Activated CD4-positive, alpha-beta T cell treated with anti-CD3 and anti-CD28 coated beads, Interleukin-2, amount 50 U/mL, for 4 hours (primary cell): ENCODE measurements at places on chromosomes 3 and 15.

- DNase-seq = no peak
Observed at GRCh38 chr3:17301271-17301670, 416.5 kb downstream of the PLCL2 start.

DNA sequence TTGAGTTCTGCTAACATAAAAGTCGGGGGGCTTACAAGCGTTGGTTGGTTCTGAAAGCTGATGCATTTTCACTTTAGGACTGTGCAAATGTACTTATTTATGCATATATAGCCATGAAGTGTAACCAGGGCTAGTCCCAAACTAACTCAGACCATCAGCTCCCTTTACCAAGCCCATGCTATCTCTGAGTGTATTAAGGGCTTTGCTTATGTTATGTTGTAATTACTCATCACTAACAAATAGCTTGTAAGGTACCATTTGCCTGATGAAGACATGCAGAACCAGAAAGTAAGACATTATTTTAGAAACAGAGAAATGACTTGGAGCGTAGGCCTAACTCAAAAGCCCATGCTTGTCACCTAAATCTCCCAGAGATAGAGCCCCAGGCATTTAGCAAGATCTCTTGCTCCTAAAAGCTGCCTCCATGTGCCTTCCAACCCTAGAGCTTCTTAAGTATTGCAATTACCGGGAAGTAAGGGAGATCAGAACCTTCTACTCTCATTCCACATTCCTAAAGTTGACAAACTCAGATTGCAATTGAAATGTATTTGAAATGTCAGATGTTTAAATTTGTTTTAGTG lies 362.9 kb upstream of the RBMS3 start:
- DNase-seq = no peak

DNA sequence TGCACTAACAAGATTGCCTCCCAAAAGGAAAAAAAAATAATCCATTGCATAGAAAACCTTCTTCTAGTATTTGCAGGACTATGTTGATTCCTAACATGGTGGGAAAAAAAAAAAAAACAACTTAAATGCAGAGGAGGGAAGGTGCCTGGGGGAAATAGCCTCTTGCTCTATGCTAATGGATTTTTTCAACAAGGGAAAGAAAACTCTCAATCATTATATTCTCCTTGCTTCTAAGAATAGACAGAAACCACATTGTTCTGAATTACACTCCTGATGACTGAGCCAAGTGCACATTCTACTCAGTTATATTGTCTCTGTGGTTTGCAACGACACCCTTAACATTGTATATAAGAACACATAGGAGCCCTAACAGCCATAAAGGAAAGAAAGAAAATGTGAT lies 760.2 kb downstream of the NAALADL2 start:
- no peak for DNase-seq

GRCh38 chr15:72229947-72230196 lies 1.1 kb downstream of the PKM start:
- DNase-seq = no peak

DNA sequence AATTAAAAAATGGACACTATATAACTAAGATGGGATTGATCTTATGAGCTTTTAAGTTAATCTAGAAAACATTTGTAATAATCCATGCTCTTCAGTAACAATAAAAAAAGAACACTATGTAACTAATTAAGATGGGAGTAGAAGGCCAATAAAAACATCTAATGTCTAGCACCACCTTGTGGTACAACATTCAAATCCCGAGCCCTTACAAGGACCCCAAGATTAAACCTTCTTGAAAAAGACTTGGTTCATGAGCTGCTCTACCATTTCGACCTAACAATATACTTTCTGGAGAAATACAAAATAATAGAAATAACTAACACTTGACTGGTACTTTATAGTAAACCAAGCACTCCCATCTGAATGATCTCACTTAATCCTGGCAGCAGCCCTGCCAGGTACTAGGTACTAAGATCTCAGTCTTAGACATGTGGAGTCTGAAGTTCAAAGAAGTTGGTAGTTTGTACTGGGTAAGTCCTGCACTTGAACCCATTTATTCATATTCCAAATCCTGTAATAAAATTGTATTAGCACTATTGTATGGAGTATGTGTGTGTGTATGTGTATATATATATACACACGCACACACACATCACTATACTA lies 21.8 kb downstream of the METTL6 start:
- DNase-seq = no peak

GRCh38 chr3:27342267-27342666 lies 26.9 kb downstream of the NEK10 start:
- no peak for DNase-seq

GRCh38 chr3:127448161-127448561 lies 142.4 kb downstream of the TPRA1 start:
- DNase-seq = no peak

GRCh38 chr3:139378587-139379241 lies 10.7 kb downstream of the COPB2 start:
- no peak for DNase-seq

DNA sequence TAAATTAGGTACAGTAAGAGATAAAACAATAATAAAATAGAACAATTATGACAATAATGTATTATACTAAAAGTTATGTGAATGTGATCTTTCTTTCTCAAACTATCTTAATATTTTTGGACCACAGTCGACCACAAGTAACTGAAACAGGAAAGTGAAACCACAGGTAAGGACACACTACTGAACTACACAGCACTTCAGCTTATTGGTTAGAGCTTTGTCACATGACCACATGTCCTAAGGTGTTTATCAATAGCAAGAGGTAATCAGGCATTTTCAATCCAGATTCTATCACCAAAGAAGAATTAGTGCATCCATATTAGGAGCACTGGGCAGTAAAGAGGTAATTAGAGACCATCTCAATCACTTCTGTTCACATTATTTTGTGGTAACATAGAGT lies 392.8 kb downstream of the RSL24D1 start:
- no peak for DNase-seq

DNA sequence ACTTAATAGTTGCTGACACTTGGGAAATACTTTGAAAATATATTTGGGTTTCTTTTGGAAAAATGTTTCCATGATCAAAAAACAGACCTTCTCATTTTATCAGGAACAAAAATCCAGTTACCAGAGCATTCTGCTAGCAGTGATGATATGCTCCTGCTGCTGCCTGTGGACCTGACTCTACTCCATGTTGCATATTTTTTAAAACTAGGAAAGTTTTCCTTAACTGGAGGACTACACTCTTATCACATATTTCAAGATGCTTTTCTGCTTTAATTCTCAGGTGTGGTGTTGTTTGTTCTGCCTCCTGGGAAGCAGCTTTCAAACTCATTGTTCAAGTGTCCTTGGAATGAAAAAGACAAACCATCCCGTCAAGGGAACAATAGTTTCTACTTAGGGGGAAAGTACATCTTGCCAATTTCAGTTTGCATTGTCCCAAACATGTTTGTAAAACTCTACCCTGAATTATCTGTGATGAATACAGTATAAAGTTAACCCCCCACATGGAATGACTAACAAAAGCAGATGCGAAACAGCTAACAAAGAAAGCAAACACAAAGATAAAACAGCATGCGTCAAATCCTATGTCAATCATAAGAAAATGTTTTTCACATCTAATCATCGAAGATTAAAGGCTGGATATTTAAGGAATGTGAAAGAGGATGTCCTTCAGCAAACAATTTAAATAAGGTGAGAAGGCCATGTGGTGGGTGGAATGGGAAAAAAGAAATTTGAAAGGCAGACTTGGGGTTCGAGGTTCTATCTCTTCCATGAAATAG lies 40.1 kb upstream of the PSMD6 start:
- DNase-seq = no peak

- DNase-seq = no peak
Observed at GRCh38 chr3:64368257-64369020, 143.2 kb upstream of the PRICKLE2 start.

DNA sequence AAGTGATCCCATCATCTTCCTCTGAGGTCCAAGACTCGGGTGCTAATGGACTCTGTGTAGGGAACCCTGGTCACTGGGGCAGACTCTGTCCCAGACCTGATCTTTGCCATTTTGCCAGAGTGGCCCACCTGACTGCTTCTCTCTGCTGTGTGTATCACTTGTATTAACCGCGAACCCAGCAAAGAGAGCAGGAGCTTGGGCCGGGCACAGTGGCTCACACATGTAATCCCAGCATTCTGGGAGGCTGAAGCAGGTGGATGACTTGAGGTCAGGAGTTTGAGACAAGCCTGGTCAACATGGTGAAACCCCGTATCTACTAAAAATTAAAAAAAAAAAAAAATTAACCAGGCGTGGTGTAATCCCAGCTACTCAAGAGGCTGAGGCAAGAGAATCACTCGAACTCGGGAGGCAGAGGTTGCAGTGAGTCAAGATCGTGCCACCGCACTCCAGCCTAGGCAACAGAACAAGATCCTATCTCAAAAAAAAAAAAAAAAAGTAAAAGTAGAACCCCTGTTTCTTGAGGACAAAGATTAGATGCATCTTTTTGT lies 32.9 kb upstream of the CYP11A1 start:
- no peak for DNase-seq

DNA sequence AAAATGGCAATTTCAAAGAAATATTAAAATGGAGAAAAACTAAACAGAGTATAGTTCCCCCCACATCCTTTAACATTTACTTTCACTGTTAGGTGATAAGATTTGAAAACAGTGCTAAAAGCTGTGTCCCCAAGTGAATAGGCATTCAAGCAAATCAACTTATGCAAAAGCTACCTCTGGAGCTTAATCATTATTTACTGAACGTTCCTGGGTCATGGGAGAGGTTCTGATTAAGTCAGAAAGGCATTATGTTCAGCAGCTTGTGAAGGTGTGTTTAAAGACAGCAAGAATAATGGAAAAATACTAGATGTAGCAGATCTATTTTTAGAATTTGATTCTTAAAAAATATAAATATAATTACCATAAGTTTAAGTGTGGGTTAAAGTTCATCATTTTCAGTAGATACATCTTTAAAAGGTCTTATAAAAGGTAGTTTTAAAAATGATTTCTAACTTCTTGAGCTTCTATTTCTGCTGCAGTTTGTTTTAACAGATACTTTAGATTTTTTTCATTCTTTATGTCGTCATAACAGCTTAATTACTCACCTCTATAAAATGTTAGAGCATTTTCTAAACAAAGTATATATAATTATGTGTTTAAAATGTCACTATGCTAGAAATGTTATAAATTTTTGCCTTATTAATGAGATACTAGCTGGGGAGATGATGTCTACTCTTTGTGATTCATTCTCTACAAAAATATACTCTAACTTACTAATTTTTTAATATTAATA lies 127.9 kb downstream of the MITF start:
- DNase-seq = no peak

DNA sequence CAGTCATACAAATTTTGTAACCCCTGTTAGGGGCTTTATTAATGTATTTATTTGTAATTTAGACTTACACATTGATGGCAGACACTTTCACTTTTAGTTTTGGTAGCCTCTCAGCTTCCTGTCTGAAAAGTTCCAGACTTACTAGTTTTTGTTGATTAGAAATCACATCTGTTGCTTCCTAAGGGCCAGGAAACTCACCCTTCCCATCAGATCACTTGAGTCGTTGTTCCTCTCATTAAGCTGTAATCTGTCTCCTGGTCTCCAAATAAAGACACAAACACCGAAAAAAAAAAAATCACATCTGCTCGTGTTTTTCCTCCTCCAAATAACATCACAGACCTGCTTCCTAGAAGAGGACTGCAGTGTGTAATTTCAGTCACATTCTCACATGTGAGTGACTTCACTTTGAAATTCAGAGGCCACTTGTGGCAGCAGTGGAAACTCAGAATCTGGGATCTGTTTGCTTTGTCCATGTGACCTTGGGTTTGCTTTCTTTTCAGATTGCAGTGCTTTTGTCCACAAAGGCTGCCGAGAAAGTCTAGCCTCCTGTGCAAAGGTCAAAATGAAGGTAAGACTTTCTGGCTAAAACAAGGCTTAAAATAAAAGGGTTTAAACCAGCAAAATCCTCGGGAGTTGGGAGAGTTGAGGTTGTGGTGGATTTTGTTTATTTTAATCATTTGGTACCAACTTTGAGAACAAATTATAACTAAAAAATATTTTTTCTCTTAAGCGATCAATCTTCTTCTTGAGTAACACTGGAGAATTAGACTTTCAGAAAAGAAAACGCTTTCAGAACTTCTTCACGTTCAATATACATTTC lies 87.0 kb downstream of the KLHL25 start:
- DNase-seq = no peak

GRCh38 chr3:72033666-72034428 lies 248.9 kb upstream of the PROK2 start:
- DNase-seq = no peak

DNA sequence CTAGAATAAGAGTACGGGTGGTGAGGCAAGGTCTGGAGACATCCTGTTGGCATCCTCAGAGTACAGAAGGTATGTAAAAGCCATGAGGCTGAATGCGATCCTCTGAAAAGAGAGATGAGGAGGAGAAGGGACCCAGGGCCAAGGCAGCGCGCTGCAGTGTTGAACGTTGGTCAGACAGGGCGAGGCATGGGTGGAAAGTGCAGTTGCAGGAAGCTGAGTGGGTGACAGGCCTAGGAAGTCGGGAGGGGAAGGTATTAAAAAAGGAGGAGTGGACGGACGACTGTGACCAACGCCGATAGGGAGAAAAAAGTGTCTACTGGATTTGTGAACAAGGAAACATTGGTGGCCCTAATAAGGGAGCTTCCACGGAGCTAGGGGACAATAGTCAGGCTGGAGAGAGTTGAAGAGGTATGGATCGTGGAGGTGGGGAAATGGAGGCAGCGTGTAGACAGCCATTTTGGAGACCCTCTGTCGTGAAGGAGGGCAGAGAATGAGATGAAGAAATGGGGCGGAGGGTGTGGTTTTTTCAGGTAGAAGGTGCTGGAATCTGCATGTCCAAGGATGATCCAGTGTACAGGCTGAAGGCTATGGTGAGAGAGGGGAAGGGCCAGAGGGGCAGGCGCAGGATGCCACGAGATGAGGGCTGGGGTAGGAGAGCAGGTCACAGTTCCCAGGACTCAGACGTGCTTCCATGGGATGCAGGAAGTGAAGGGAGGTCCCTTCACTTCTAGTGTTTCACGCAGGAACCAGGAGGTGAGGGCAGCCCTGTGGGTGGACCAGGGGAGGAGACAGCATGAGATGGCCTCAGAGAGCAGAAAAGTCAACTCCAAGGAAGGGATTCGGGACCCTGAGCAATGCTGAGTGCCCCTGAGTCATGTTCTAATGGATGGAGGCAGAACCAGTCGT lies 115.9 kb downstream of the ASB7 start:
- DNase-seq = no peak

GRCh38 chr3:194246709-194247349 lies 104.3 kb downstream of the CPN2 start:
- DNase-seq = no peak

DNA sequence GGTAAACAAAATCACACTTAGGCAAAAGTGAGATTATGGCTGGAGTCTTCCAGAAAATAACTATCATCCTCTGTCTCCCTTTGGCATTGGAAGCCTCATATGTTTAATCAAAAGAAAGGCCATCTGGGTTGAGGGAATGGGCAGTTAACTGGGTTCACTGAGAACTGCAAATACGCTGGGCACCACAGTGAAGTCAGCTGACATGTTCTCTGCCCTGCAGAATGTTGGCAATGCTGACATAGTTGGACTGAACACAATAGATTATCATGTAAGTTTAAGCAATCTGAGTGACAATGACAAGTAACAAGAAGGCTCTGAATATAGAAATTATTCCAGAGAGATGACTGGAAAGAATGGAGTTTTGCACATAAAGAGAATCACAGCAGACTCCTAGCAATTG lies 43.8 kb upstream of the SLC25A26 start:
- no peak for DNase-seq
